ENCODE measurements at places on chromosomes 5 and 9.

- DNase-seq, result no peak
These were observed 137.9 kb upstream of the SLC24A2 start for GRCh38 chr9:19926774-19927173.

DNA sequence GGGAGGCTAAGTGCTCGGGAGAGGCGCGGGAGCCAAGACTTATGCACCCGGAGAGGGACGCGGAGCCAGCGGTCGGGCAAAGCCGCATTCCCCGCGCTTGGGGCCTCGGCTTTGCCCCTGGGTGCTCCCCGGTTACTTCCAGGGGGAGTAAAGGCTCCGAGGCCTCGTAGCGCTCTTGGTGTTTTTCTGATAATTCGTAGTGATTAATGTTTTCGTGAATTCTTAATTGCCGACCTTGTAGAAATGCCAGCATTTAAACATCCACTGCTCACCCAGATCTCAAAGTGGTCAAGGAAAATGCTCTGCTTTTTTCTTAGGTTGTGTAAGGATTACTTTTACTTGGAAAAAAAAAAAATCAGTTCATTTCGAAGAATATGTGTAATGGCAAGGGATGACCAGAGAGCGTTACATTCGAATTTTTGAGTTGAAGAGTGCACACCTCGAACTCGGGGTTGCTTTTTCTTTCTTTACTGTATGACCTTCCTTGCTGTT is 654 bp upstream of the TUT7 start:
- DNase-seq, result no peak

DNA sequence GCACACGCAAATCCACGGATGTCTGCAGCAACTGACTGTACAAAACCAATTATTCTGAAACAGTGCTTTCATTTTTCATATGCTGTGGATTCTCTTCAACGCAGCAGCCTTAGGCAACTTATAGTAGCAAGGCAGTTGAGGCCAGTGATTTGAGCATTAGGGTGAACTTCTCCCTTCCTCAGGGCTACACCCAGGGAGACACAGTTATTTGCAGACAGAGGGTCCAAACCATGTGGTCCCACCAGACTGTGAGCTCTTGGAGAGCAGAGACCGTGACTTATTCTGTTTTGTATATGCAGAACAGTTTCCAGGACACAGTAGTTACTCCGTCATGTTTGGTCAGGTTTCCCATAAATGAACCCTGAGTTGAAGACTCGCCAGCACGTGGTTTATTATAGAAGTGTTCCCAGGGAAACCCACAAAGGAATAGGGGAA is 19.0 kb upstream of the WHRN start:
- peak; percentile 66 for DNase-seq

DNA sequence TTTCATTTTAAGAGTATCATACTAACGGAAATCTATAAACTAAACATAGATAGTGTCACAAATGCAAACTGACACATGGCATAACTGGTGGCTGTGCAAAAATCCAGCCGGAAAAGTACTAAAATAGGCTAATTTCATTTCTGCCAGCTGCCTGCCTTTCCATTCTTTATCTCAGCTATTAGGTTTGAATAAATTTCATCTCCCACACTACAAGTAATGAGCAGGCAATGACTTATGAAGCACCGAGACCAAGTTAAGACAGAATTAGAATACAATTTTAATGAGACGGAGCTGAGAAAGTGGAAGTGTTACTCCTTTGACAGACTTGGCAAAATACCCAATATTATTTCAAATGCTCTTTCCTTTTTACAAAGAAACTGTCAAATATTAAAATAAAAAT is 258.8 kb upstream of the ZNF608 start:
- no peak for DNase-seq

GRCh38 chr9:111661802-111662521 is 557 bp downstream of the GNG10 start:
- peak; percentile 65 for DNase-seq

DNA sequence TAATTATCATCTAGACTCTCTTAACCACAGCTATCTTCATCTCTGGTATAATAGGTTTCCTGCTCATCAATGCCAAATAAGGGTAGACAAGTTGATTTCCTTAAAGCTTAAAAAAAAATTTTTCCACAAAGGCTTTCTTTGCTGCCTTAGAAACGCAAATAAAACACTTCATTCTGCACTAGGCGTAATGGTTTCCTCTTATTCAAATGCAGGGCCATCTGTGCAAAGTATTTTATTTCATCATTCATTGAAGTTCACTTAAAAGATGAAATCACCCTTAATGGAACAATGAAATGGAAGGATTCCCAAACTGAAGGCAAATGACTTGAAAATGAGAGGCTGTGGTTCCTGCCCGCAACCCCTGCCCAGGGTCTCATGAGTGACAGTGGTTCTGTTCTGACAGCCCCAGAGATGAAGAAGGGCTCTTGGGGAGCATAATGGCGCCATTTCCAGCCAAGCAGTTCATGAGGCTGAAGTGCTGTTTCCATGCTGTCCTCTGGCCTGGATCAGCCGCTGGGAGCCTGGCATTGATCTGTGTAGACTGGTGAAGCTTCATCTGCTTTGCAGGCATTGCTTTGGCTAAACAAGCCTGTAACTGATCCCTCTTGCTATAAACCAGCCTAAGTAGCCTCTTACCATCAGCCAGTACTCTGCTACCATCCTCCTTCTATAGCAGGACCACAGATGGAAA is 276.9 kb upstream of the WWC1 start:
- DNase-seq, result no peak

- no peak for DNase-seq
These were observed 501 bp upstream of the MAP1B start for GRCh38 chr5:72106817-72107130.

DNA sequence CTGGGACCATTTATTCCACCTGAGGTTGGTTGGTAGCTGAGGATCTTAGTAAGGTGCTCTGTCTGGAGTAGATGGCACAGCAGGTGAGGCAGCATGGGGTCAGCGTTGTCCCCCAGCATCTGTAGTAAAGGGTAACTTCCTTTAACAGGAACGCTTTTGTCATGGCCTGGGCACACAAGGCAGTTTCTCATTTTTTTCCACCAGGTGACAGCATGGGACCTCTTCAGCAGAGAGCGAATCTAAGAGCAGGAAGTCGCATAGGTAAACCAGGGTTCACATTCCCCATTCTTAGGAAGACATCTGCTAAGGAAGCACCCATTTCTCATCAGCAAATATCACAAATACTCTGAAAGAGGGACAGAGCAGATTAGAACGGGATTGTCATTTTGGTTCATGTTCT is 56.5 kb downstream of the GPR107 start:
- no peak for DNase-seq

GRCh38 chr5:136528481-136529030 is 163.2 kb upstream of the TRPC7 start:
- DNase-seq, result no peak

DNA sequence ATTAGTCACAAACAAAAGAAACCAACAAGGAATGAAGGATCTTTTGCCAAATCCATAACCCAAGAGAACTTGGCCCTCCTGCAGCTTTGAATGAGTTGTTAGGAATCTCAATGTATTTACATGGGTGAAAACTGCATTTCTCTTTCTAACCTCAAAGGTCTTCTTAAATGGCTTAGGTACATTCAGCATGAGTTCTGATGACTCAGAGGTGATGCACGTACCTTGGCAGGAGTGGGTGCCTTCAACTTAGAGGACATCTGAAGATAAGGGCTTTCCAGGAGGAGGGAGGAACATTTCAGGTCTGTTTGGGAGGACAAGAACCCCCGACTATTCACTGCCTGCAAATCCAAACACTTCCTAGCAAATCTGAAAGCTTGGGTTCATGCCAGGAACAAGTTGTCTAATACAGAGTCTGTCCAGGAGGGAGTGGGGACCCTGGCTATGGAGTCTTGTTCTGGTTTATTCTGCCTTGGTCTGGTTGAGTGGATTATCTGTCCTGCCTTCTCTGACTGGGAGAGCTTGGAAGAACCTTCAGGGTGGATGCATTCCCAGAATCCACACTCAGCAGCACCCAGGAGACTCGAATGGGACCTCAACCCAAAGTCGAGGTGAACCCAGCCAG is 65.7 kb downstream of the IRX2 start:
- DNase-seq, result no peak

GRCh38 chr5:59241119-59241518 is 652.4 kb downstream of the PDE4D start:
- DNase-seq, result no peak

- no peak for DNase-seq
These were observed 182.3 kb upstream of the MAP1B start for GRCh38 chr5:71924980-71925379.

GRCh38 chr5:131647048-131647769 is 12.2 kb upstream of the RAPGEF6 start:
- no peak for DNase-seq

GRCh38 chr9:20823051-20823450 is 139.0 kb downstream of the FOCAD start:
- no peak for DNase-seq

GRCh38 chr5:61279725-61280124 is 52.3 kb upstream of the ZSWIM6 start:
- DNase-seq, result no peak

GRCh38 chr5:126948011-126948355 is 82.4 kb downstream of the MARCHF3 start:
- DNase-seq, result no peak

DNA sequence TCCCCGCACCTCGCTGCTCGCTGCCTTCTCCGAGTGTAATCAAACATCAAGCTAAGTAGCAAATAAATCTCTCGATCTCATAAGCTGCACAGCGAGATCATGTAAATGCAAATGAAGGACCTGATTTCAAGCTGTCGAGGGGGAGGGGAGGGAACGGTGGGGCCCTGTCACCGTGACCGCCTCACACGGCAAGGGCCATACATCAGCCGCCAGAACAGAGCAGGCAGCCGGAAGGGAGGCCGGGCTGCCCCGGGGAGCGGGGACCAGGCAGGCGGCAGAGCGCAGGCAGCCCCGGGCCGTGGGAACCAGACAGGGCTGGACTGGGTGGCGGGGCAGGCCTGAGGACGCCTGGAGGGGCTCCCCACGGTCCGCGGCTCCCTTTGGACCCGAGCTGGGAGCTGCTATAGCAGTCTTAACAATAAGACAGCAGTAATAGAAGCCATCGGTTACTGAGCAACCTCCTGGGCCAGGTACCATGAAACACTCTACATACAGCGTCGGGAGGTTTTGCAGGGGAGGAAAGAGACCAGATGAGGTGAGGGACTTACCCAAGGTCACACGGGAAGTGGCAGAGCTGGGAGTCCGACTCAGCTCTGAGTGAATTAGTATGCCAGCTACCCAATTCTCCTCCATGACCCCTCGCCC is 76.8 kb downstream of the CFAP77 start:
- no peak for DNase-seq

DNA sequence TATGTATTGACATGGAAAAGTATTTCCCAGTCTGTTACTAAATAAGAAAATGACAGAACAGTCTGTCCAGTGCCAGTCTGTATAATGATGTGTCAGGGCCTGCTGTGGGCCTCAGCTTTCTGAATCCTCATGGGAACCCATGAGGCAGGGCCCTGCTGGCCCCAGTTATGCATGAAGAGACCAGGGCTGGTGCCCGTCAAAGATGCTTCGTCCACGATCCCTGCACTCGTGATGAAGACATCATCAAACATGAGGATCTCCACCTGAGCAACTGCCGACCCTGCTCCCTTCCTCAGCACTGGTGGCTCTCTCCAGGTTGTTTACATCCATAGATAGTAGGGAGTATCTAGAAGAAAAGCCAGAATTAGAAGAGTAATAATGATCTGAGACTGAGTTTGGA is 52.5 kb downstream of the ICE1 start:
- DNase-seq, result no peak
